Activated T-helper 2 cell treated with anti-CD3 and anti-CD28 coated beads, Interferon-gamma antibody, Interleukin-2, Interleukin-4, amounts not matched to agents 10 μg/mL and 5 μg/mL and 100 μg/mL, durations not matched to agents 14 hours and 24 hours and 36 hours (primary cell): ENCODE measurements at places on chromosomes 5 and 9. TPM values are rescaled to one million over a fixed set of nuclear protein-coding genes. Genes with fewer than 3 reads are reported as not detected.

DNA sequence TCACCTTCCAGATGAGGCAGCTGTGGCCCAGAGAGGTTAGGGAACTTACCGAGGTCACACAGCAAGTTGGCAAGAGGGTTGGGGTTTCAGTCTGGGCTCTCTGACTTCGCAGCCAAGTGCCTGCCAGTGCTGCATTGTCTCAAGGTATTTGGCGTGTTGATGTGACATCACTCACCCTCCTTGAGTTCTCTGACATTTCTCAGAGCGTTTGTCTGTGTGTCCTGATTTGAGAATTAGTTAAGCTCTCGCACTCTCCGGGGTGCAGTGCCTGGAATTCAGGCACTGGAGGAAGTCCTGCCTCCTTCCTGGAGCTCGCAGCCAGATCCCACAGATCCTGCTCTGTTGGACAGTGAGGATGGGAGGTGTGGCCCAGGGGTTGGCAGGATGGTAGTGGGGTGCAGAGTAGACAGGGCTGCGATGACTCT, 25.7 kb downstream of the WWC1 start:
- DNase-seq = no peak

DNA sequence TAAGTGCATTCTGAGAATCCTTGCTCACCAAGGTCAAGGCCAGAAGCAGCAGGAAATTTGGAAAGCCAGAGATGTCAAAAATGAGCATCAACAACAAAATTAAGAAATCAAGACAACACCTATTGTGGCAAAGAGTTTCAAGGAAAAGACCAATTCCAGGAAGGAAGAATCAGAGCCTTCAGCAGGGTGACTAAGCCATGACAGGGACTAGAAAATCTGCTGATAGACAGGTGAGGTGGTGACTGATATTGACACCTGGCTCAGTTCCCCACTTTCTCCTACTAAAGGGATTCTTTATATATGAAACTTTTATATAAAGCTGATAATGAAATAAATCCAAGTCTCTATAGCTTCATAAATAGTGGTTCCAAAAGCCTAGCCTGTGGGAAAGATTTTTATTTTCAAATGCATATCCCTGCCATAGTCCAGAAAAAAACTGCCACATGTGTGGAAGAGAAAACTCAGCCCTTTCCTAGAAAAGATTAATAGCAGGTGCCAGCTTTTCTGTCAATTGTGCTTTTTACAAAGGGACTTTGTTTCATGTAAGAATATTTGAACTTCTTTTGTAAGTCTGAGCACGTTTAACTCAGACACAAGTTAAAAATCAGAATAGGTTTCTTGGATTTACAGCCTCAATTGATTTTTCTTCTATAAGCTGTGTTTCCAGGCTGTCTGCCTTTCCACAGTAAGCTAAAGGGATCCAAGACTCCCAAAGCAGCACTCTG, 81.1 kb upstream of the GRAMD2B start:
- no peak for DNase-seq

DNA sequence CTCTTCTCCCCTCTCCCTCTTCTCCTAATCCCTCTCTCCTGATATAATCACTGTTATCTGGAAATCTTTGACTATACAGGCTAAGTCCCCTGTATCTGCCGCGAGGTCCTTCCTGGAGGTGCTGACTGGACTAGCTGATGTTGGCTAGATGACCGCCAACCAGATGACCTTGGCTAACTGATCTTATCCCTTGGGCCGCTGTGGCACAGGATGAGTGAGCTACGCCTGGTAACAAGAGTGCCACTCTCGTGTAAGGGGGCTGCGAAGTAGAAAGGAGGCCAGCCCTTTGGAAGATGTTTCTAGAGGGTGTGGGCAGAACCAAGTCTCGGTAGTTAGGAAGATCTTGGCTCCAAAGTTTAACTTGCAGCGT, 345 bp upstream of the PRRC1 start:
- no peak for DNase-seq

DNA sequence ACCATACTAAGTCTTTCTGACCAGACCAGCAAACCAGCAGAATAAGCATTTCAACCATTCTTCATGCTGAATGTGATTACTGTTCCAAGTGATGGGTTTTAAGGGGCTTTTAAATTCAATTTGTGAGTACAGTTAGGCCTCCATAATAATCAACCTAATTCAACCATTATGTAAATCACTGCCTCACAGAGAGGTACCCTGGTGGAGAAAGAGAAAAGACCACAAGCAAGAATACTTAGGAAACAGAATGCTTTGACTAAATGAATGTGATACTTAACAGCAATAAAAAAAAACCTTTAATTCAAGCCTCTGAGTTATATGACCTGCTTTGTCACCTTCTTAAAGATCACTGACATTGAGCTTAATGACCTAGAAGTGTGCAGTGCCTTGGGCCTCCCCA, 162.1 kb downstream of the EPB41L4A start:
- DNase-seq = no peak

GRCh38 chr9:33133186-33133585, 34.0 kb downstream of the B4GALT1 start:
- no peak for DNase-seq

The EGFL7 gene
- total RNA-seq = 2.6 and 2.8 TPM in 2 replicates

The ESM1 gene
- total RNA-seq = 0.11 and 0.37 TPM in 2 replicates

The MLANA gene
- total RNA-seq = not detected in 2 replicates

The FBXL7 gene
- 0.05 TPM in 1 of 2 replicates, not detected in the other for total RNA-seq
